ENCODE measurements at places on chromosomes 2 and 18.

DNA sequence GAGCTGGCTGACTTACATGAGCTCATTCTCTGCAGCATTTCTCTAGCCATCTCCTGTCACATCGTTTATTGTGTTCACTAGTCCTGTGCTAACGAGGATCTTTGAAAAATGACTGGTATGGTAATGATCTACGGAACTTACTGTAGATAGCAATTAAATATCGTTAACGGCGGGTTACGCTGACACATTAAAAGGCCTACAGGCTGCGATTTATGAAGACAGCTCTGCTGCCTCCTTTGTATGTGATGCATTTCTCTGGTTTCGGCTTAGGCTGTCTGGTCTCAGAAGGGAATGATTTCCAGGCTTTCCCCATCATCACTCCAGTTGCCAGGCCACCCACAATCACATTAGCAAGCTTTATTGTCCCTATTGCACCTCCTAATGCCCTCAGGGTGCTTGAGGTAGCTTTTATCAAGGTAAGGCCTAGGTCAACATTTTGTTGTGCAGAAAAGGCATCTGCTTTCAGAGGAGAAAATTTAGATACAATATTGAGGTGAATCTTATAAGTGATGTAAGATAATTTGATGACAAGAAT is 284.4 kb downstream of the SOX11 start:
- DNase-seq = no peak

GRCh38 chr2:181312515-181312927 is 144.7 kb upstream of the ITGA4 start:
- DNase-seq = peak; percentile 35

DNA sequence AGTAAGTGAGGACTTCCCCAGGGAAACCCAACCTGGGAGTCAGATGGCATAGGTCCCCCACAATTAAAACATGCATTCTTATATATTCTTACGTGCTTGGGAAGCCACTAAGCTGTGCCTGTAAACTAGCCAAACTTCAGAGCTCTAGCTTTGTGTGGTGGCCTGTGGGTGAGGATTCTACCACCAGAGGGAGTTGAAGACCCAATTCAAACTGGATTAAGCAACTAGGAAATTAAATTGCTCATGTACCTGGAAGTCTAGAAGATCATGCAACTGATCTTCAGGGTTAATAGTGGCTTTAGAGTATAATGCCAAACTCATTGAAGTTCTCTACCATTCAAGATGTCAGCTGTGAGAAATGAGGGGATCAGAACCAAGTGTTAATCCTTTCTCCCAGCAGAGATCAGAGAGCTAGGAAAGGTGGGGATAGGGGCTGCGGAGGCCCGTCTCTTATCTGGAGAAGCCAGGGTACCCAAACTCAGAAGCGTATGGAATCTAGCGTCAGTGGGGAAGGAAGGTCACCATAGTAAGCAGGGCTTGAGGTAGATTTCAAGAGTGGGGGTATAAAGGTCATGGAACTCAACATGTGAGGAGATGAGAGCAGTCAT is 53.2 kb upstream of the CCDC85A start:
- no peak for DNase-seq

- DNase-seq = peak; percentile 51
Observed at GRCh38 chr2:101036562-101036961, 34.5 kb downstream of the RPL31 start.

DNA sequence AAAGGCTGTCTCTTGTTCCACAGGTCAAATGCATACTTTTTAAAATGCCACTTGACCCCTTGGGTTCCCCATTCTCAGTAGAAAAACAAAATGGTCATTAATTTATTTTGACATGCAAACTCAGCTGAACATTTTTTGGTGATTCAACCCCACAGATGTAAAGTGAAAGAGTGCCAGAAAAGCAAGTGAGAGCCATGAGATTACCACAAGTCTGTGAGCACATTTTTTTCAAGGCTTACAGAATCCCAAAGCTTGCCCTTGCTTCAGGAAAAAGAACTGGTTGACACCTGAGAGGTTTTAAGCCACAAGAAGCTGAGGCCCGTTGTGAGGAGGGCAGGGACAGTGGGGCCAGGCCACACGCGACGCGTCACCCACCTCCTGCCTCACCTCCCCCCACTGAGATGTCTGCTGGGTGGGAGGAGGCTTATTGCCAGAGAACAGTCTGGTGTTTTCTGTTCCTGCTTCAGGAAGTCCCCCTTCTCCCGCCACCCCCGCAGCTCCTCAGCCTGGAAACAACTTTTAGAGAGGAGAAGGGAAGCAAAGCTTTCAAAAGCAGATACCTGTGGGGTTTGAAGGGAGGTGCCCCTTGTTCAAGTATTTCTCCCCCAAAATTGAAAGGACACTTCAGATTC is 70.4 kb upstream of the CYP1B1 start:
- peak; percentile 48 for DNase-seq

- DNase-seq = no peak
Observed at GRCh38 chr2:64534363-64534762, 10.2 kb downstream of the AFTPH start.

DNA sequence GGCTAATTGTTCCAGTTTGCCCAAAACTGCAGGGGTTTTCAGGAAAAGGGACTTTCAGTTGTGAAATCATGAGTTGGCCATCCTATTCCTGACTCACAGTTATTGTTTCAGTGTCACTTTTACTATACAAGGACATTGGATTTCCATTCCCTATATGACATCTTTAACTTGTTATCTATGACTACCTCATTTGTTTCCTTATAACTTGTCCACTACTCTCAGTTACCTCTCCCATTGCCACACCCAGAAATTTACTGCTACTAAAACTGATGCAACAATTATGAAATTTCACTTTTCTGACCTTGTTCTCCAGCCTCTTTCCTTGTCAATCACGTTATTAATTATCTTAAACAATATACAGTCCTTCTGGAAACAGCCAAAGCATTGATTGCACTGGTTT is 116.5 kb upstream of the ZNF804A start:
- no peak for DNase-seq

- DNase-seq = no peak
Observed at GRCh38 chr2:30257266-30258214, 26.2 kb downstream of the LBH start.

DNA sequence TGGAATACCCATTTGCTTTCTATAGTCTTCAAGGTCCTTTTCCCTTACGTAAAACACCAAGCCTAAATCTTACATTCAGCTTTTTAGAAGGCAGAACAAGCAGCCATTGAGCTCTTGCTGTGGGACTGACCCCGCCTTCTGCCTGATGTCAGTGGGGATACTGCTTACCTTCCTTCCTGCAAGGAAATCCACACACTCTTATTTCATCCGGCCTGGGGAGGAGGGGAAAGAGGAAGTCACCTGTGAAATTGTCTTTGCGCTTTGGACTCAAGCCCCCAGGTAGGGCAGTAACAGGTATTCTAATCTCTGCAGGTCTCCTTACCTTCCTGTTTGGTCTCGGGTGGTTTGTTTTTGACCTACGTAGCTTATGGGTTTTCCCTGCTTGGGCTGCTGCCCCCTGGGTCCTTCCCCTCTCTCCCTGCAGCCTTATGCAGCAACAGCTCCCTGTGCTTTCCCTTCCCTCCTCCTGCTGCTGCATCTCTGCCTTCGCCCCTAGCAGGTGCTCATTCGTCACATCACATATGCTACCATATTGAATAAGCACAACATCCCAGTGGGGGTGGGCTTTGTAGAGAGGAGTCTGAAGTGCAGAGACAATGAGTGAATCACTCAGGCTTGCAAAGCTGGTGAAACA is 402.5 kb upstream of the TRIB2 start:
- DNase-seq = no peak

DNA sequence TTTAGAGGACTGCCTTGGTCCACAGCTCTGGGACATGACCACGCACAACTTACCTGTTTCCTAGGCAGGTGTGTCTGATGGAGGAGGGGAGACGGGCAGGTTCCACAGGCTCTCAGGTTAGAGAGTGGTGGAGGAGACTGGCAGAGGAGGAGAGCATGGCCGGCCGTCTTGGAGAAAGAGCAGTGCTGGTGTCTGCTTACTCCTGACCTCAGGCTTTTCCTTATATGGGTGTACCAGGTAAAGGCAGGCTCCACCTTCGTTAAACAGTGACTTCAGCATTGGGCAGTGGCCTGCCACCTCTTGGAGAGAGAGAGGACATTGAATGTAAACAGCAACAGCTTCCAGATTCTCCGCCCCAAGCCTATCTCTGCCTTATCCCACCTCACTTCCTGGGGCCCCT is at the start of gene CAPN13:
TSS of gene CAPN13 (minus strand) at position 198 of the 400 bp plus-strand sequence. CDS start 20,121 bp downstream, outside the sequence.
- no peak for DNase-seq

Data from GM10248 (cell line).